ENCODE measurements at places on chromosomes 11 and 22.

GRCh38 chr22:46693634-46694415 lies 44.2 kb downstream of the CERK start:
- no peak overlapping the region for H3K27ac ChIP-seq
- DNase-seq: no peak
- peaks cover 60% of the 10 kb centered on the region for H3K36me3 ChIP-seq
- H3K27me3 ChIP-seq: no peaks in the 10 kb centered on the region

- no peak overlapping the region for H3K27ac ChIP-seq
- H3K27me3 ChIP-seq: no peaks in the 10 kb centered on the region
- peak; percentile 39 for DNase-seq
- no peaks in the 10 kb centered on the region for H3K4me1 ChIP-seq
These were observed 77.0 kb upstream of the SLC25A18 start for GRCh38 chr22:17486313-17486712.

GRCh38 chr11:28463826-28464225 lies 355.6 kb downstream of the METTL15 start:
- H3K36me3 ChIP-seq: no peaks in the 10 kb centered on the region
- H3K4me1 ChIP-seq: peaks cover 7% of the 10 kb centered on the region
- H3K27ac ChIP-seq: no peak overlapping the region
- no peaks in the 10 kb centered on the region for H3K27me3 ChIP-seq
- DNase-seq: peak; percentile 52

DNA sequence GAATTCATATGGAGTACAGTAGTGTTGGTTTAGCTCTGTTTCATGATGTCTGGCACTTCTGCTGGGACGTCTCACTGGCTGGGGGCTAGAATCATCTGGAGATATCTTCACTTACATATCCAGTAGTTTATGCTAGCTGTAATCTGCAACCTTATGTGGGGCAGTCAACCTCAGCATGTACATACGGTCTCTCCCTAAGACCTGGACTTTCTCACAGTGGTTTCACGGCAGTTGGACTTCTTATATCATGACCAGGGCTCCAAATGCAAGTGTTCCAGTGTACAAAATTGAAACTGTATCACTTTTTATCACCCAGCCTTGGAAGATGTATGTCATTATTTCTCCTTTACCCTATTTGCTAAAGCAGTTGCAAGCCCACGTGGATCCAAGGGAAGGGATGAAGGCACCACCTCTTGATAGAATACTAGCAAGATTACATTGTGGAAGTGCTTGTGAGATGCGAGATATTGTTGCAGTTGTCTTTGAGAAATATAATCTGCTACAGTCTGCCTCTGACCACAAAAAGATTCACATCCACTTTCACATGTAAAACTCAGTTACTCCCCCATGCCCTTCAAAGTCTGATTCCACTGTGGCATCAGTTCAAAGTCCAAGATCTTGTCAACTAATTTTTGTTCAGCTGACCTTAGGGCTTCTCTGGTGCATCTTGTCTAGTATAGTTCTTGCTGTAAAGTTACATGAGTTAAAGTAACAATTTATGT lies 316.6 kb upstream of the NCAM1 start:
- no peak for DNase-seq
- H3K27ac ChIP-seq: no peak overlapping the region
- no peak overlapping the region for H3K4me3 ChIP-seq
- no peaks in the 10 kb centered on the region for H3K36me3 ChIP-seq
- H3K27me3 ChIP-seq: no peaks in the 10 kb centered on the region

DNA sequence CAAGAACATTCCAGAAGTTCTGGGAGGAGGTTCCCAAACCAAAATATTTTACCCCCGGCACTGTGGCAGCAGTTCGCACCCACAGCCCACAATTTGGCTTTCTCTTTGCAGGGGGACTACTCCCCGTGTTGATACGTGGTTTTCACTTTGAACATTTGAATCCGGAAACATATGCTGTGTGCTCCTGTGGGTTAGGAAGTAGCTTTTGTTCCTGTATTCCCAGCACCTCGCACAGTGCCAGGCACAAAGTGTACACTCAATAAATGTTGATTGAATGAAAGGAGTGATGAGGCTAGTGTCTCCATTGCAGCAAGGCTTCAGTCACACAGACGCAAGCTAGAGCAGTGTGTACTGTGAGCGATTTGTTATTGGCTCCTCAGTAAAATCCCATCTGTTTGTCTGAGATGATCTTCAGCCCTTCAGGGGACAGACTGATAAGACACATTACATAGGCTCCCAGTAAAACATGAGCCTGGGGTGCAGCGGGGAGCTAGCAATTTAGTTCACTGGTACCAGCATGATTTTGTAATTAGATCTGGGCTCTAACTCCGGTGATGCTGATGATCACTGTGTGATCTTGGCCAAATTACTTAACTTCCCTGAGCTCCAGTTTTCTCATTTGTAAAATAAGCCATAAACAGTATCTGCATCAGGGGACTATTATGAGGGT lies 2.2 kb downstream of the LAYN start:
- no peaks in the 10 kb centered on the region for H3K27me3 ChIP-seq
- H3K27ac ChIP-seq: no peak overlapping the region
- H3K4me3 ChIP-seq: no peak overlapping the region
- peaks cover 12% of the 10 kb centered on the region for H3K4me1 ChIP-seq

DNA sequence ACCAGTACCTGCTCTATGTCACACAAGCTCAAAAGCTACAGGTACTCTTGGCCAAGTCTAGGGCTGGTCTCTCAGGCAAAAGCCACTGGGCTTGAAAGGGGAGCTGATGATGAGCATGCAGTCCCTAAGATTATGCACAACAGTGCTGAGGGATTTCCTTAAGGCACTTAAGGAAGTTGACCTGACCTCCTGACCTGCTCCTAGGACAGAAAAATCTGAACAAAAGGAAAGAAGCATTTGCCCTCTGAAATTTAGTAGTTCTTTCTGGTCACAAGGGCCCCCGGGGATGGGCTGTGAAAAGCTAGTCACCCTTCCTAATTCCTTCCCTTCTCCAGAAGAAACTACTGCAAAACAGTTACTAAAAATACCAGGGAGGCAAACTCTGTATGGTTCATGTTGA lies 83.6 kb upstream of the PHOX2A start:
- no peaks in the 10 kb centered on the region for H3K36me3 ChIP-seq
- H3K4me3 ChIP-seq: no peak overlapping the region
- no peak for DNase-seq
- peaks cover 26% of the 10 kb centered on the region for H3K4me1 ChIP-seq

GRCh38 chr11:113675003-113675561 lies 31.0 kb downstream of the TMPRSS5 start:
- H3K4me1 ChIP-seq: no peaks in the 10 kb centered on the region
- DNase-seq: no peak
- H3K36me3 ChIP-seq: no peaks in the 10 kb centered on the region
- H3K4me3 ChIP-seq: no peak overlapping the region

- DNase-seq: no peak
- no peak overlapping the region for H3K4me3 ChIP-seq
- no peaks in the 10 kb centered on the region for H3K4me1 ChIP-seq
These were observed 1376.4 kb downstream of the TBC1D22A start for GRCh38 chr22:48138855-48139254.

DNA sequence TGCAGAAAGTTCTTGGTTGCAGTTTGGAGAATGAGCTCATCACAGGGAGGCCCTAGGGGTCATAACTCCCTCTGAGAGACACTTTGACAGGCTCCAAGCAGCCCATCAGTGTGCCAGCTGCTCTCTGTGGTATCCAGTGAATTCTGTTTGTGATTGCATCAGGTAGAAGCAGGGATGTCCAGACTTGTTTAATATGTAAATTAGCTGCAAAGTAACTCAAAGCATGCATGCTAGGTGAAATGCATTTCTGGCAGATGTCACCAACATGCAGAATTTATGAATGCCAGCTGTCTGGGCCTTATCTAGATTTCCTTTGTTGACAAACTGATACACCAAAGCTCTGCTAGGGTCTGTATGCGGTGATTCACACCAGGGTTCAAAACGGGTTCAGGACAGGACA lies 123.6 kb upstream of the MTNR1B start:
- DNase-seq: peak; percentile 73
- no peak overlapping the region for H3K4me3 ChIP-seq
- no peaks in the 10 kb centered on the region for H3K36me3 ChIP-seq

DNA sequence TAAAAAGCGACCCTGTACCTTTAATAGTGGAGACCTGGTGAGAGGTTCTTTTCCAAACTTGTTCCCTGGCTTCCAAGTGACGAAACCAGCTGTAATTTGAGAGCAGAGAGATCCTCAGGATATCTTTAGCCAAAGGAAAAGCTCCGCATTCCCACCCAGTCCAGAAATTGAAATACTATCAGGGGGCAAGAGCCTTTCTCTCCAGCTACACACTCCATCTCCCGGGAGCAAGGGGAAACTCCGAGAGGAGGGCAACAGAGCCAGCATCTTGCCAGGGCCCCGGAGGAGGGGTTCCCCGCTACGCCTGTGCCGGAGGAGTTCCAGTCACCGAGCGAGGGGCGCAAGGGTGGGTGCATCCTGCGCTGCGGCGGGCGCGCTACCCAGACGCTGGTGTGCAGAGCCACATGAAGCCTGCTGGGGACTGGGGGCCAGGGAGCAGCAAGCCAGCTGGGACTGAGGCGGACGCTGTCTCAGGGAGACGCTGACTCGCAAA lies at the start of gene FIBIN:
FIBIN (plus strand) TSS at position 148 of the 493 bp plus-strand sequence. CDS start 415 bp downstream, outside the sequence.
- H3K4me1 ChIP-seq: no peaks in the 10 kb centered on the region
- no peak within 1 kb of the TSS for H3K4me3 ChIP-seq
- DNase-seq: peak; percentile 16
- no peak within 1 kb of the TSS for H3K27ac ChIP-seq
- no peaks in the 10 kb centered on the region for H3K36me3 ChIP-seq

- no peak overlapping the region for H3K4me3 ChIP-seq
- H3K27me3 ChIP-seq: no peaks in the 10 kb centered on the region
- no peaks in the 10 kb centered on the region for H3K4me1 ChIP-seq
- H3K36me3 ChIP-seq: no peaks in the 10 kb centered on the region
These were observed 34.6 kb downstream of the IFT27 start for GRCh38 chr22:36741204-36741793.

DNA sequence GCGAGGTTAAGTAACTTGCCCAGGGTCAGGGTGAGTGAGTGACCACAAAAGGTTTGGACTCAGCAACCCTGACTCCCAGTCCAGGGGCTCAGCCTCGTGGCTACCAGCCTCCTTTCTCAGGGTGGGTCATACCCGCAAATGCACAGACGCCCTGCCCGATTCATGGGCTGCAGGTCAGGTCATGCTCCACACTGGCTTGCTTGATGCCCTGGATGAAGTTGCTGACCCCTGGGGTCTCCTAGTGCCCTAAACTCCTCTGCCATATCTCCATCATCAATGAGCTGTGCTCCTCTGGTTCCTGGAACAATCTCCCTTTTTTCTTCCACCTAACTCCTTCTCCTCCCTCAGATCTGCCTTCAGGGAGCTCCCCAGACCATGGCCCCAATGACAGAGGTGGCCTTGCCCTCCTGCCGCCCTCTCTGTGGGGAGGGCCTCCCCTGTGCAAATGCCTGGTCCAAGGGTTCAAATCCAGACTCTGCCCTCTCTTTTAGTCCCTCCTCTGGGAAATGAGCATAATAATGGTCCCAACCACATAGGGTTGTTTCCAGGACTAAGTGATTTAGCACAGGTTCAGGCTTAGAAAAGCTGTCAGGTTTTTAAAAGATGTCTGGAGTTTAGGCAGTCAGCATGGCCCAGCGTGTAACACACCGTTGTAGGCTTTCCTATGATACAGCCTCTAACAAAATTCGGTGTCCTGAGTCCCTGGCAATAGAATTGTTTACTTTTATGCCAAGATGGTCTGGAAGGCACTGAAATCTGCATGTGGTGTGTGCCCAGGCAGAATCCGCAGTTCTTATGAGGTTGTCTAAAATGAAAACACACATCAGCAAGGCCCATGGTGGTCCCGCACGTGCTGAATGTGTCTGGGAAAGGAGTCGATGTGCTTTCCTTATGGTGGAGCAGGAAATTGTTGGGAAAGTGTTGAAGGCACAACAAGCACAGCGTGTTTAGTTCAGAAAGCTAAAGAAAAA lies 63.6 kb downstream of the CD82 start:
- no peaks in the 10 kb centered on the region for H3K36me3 ChIP-seq
- H3K4me1 ChIP-seq: no peaks in the 10 kb centered on the region
- H3K27ac ChIP-seq: no peak overlapping the region
- DNase-seq: no peak
- no peak overlapping the region for H3K4me3 ChIP-seq

DNA sequence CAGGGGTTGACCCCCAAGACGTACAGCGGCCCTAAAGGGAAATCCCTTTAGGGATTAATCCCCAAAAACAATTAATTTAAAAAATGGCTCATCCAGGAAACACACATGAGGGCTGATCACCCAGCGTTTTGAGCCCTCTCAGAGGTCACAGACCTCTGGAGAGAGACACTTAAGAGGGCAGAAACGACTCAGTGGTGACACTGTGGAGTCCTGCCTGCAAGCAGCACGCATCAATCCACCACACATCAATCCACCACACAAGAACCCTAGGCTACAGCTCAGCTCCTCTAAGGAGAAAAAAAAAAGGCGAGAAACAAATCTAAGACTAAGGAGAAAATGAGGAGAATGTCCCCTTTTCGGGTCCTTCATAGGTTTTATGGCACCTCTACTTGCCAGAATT lies 12.5 kb upstream of the SELENOH start:
- no peak overlapping the region for H3K4me3 ChIP-seq
- no peaks in the 10 kb centered on the region for H3K36me3 ChIP-seq
- no peaks in the 10 kb centered on the region for H3K4me1 ChIP-seq
- H3K27ac ChIP-seq: no peak overlapping the region

DNA sequence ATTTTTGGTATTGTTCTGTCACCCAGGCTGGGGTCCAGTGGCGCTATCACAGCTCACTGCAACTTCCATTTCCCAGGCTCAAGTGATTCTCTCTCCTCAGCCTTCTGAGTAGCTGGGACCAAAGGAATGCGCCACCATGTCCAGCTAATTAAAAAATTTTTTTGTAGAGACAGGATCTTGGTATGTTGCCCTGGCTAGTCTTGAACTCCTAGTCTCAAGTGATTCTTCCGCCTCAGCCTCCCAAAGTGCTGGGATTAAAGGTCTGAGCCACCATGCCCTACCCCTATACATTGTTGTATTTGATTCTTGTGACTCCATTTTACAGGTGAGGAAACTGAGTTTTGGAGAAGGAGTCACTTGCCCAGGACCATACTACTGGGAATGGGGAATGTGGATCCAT lies 11.9 kb downstream of the KIAA1671 start:
- H3K27me3 ChIP-seq: no peaks in the 10 kb centered on the region
- no peaks in the 10 kb centered on the region for H3K36me3 ChIP-seq
- no peak overlapping the region for H3K27ac ChIP-seq
- no peak overlapping the region for H3K4me3 ChIP-seq
- peaks cover 11% of the 10 kb centered on the region for H3K4me1 ChIP-seq

- no peak overlapping the region for H3K27ac ChIP-seq
- H3K4me1 ChIP-seq: peaks cover 26% of the 10 kb centered on the region
- peaks cover 21% of the 10 kb centered on the region for H3K27me3 ChIP-seq
These were observed 1.7 kb upstream of the LARGE2 start for GRCh38 chr11:45920531-45921477.

GRCh38 chr22:37887584-37888378 lies 18.3 kb upstream of the MICALL1 start:
- H3K4me3 ChIP-seq: no peak overlapping the region
- DNase-seq: peak; percentile 96
- peaks cover 6% of the 10 kb centered on the region for H3K4me1 ChIP-seq
- no peaks in the 10 kb centered on the region for H3K27me3 ChIP-seq
- peak overlapping the region; percentile 88 for H3K27ac ChIP-seq

GRCh38 chr11:117152066-117152465 lies 8.0 kb downstream of the PAFAH1B2 start:
- peaks cover 28% of the 10 kb centered on the region for H3K36me3 ChIP-seq
- no peaks in the 10 kb centered on the region for H3K4me1 ChIP-seq
- H3K27me3 ChIP-seq: no peaks in the 10 kb centered on the region
- no peak for DNase-seq

- no peaks in the 10 kb centered on the region for H3K4me1 ChIP-seq
- no peaks in the 10 kb centered on the region for H3K36me3 ChIP-seq
- no peak for DNase-seq
- no peak overlapping the region for H3K4me3 ChIP-seq
- no peak overlapping the region for H3K27ac ChIP-seq
These were observed 37.8 kb downstream of the SCN3B start for GRCh38 chr11:123616505-123617198.

GRCh38 chr11:21257461-21257860 lies 588.1 kb downstream of the NELL1 start:
- no peaks in the 10 kb centered on the region for H3K36me3 ChIP-seq
- H3K4me1 ChIP-seq: no peaks in the 10 kb centered on the region
- no peak overlapping the region for H3K27ac ChIP-seq

All from trophoblast cell (in vitro differentiated cells and primary cell).